Mammary epithelial cell (primary cell): ENCODE measurements at places on chromosomes 7 and 10. TPM values are rescaled to one million over a fixed set of nuclear protein-coding genes. Genes with fewer than 3 reads are reported as not detected.

- peak; percentile 91 for DNase-seq
These were observed 16.1 kb downstream of the GNAI1 start for GRCh38 chr7:80150611-80151273.

DNA sequence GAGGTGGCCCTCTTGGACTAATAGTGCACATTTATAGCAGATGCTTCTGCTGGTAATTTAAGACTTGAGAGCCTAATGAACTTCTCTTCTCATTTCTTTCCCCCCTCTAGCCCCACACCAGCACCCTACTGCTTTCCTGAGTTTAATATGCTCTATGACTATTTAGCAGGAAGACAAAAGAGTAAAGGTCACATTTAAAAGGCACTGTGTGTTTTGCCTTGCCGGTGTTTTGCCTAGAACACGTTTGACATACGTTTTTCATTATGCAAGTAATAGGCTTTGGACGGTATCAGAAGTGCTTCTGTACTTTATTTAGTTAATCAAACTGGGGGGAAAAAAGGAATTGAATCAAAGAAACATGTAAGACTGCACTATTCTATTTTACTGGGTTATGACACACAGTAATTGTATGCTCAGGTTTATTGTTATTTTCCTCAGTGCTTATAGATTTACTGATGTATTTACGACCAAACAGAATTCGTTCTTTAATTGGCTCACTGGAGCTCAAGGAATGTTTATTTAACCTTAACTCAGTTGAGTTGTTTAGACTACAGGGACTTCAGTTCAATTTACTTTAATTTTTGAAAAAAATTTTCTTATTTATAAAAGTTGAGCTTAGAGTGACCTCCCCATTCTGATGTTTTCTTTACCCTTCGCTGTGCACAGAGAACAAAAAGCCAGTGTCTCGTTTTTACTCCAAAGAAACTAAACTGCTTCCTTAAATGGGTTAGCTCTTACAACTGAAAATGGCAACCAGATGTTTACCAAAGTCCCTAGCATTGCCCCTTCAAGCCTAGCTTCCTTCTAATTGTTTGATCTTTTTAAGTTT lies 35.4 kb downstream of the CPED1 start:
- no peak for DNase-seq

GRCh38 chr7:99397297-99397983 lies 11.0 kb downstream of the PDAP1 start:
- no peak for DNase-seq

HDAC9 gene
- 5.9 TPM for polyA plus RNA-seq

DNA sequence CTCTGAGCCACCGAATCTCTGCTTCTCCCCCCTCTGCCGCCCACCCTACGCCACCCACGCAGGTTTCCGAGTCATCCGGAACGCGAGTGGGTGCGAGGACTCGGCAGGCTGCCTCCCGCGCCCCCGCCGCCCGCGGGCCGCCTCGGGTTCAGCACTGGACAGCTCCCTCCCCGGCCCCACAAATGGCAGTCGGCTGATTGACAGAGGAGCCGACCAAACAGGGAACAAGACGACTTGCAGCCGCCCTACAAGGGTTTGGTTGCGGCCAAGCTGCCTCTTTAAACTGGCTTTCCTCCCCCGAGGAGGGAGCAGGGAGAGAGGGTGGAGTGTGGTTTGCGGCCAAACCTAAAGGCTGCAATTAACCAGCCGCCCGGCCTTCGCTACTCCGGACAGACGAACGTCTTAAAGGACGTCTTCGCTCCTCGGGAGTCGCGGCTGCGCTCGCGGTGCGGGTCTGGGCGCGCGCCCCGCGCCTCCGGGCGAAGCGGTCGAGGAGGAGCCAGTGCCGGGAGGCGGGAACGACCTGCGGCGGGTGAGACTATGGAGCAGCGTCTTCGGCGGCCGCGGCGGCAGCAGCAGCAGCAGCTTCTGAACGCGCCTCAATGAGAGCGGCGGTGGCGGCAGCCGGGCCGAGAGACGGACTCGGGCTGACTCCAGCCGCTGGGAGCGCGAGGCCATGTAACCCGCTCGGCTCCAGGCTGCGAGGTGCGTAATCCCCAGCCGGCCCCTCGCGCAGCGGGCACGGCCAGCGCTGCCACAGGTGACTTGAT lies at the start of gene GPR158:
Gene GPR158, plus strand, starts transcription at position 541 of the 770 bp plus-strand sequence. CDS start 420 bp downstream, outside the sequence.
- DNase-seq = peak; percentile 91

DNA sequence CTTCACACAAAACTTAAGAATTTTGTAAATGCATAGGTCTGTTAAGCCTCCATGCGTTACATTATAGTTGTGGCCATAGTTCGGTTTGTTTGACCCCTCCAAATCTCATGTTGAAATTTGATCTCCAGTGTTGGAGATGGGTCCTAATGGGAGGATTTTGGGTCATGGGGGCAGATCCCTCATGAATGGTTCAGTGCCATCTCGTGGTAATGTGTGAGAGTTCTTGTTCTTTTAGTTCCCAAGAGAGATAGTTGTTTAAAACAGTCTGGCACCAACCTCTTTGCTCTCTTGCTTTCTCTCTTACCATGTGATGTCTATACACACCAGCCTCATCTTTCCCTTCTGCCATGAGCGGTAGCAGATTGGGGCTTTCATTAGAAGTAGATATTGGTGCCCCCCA lies 264.3 kb downstream of the TCF7L2 start:
- no peak for DNase-seq

GRCh38 chr7:16007911-16008310 lies 321.4 kb upstream of the MEOX2 start:
- no peak for DNase-seq

- no peak for DNase-seq
These were observed 15.9 kb upstream of the C10orf120 start for GRCh38 chr10:122715576-122715975.

GRCh38 chr10:110475722-110476515 lies 21.8 kb upstream of the DUSP5 start:
- no peak for DNase-seq

- DNase-seq = peak; percentile 18
These were observed 141.7 kb upstream of the CCDC6 start for GRCh38 chr10:60048091-60048501.

NAT16 gene
- polyA plus RNA-seq = not detected

DNA sequence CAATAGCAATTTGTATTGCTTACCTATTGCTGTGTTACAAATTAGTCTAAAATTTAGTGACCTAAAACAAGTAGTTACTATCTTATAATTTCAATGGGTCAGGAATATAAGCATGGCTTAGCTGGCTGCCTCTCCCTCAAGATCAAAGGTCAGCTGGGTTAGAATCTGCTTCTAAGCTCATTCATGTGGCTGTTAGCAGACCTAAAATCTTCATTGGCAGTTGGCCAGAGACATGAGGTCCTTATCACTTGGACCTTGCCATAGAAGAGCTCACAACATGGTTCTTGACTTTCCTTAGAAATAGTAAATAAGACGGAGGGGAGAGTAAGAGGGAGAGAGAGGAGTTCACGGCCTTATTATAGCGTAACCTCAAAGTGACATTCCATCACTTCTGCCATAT lies 468.0 kb downstream of the HTR7 start:
- no peak for DNase-seq

DNA sequence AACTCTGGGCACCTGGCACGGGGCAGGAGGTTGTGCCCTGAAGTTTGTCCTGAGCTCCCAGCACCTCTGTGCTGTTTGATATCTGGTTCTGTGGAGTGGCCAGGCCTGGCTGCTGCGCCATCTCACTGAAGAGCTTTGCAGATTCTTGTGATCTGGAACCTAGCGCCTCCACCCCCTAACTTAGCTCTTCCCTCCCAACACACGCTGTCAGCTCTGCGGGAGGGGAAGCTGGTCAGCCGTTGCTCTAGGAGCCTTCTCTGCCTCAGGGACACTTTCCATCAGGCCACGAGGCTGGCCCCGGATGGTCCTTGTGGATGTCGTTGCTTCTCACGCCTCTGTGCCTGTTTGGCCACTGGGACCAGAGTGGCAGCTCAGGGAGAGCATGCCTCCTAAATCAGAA lies 213.2 kb downstream of the CCDC3 start:
- DNase-seq = no peak

FGFR2 gene
- polyA plus RNA-seq = 21.9 TPM

FGFBP3 gene
- 0.11 TPM for polyA plus RNA-seq

ASB10 gene
- polyA plus RNA-seq = not detected

- no peak for DNase-seq
These were observed 57.7 kb downstream of the CREB3L2 start for GRCh38 chr7:137944168-137944567.

ASZ1 gene
- polyA plus RNA-seq = not detected

DNA sequence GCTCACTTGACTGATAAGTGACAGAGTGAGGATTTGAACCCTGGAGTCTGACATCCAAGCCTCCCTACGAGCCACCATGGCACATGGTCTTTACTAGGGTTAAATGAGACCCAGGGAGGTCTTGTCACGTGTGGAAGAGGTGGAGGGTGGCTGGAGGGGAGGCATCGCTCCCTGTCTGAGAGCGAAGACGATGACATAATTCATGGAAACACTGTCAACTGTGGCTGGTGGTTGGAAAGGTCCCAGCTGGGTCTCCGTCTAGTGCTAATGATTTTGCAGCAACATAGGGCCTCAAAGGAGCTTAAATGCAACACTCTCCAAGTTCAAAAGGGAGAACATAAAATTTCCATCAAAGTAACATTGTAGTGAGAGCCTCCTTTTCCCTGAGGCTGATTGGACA lies 99.9 kb upstream of the BAIAP2L1 start:
- DNase-seq = no peak

DNA sequence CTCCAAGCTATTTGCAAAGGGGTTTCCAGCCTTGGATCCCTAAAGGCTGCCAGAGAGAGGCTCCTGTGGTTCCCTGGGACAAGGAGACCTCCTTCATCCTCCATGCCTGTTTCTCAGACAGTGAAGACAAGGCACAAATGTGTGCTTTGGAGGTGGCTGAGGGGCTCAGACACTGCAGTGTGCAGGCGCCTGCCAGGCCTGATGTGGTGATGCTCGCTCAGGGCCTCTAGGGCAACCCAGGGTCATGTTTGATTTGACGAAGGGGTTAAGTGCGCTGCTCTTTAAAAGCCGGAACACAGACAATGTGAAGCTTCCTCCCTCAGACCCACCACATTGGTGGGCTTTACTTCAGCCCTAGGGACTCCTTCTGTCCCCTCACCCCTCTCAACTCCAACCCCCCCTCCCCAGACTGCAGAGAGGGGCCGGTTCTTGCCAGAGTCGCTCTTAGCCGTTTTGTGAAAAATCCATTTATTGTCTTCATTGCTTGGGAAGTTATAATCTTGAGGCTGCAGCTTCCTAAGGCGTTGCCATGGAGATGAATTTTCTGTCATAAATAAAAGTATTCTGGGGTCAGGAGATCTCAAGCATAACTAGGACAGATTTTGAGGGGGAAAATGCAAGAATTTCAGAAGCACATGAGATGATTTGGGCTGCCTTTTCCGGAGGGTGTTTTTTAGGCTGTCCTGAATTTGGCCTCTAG lies 35.8 kb downstream of the PDGFA start:
- DNase-seq = no peak

NPM3 gene
- 132 TPM for polyA plus RNA-seq

UPK3B gene
- polyA plus RNA-seq = 0.02 TPM

- no peak for DNase-seq
These were observed at the start of gene PRKCQ for GRCh38 chr10:6579904-6580278. PRKCQ (minus strand) TSS chr10:6580276; CDS start chr10:6515135, 65,141 bp downstream.

DNA sequence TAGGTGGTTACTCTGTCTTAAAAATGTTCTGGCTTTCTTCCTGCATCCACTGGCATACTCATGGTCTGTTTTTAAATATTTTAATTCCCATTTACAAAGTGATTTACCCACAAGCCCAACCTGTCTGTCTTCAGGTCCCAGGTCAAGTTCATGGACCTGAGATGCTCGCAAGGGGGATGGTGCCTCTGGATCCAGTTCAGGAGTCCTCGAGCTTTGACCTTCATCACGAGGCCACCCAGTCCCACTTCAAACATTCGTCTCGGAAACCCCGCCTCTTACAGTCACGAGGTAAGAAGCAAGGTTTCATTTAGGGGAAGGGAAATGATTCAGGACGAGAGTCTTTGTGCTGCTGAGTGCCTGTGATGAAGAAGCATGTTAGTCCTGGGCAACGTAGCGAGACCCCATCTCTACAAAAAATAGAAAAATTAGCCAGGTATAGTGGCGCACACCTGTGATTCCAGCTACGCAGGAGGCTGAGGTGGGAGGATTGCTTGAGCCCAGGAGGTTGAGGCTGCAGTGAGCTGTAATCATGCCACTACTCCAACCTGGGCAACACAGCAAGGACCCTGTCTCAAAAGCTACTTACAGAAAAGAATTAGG lies 8.7 kb downstream of the ZKSCAN1 start:
- no peak for DNase-seq

DNA sequence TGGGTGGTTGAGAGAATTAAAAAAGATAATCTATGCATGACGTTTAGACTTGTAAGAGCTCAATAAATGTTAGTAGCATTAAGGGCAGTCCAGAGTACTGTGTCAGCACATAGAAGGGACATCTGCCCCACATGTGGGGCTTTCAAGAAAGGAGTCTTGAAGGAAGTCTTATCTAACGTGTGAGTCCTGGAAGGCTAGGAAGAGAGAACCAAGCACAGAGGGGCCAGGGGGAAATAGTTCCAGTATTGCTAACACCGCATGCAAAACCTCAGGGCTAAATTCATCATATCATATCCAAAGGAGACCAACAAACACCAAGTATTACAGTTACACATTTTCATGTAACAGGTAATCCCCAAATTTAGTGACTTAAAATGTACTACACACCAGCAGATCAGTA lies 122.7 kb downstream of the AOAH start:
- no peak for DNase-seq

ADARB2 gene
- polyA plus RNA-seq = not detected

GRCh38 chr7:112510001-112510742 lies 29.4 kb downstream of the LSMEM1 start:
- peak; percentile 79 for DNase-seq

STAG3 gene
- polyA plus RNA-seq = 0.34 TPM

DNA sequence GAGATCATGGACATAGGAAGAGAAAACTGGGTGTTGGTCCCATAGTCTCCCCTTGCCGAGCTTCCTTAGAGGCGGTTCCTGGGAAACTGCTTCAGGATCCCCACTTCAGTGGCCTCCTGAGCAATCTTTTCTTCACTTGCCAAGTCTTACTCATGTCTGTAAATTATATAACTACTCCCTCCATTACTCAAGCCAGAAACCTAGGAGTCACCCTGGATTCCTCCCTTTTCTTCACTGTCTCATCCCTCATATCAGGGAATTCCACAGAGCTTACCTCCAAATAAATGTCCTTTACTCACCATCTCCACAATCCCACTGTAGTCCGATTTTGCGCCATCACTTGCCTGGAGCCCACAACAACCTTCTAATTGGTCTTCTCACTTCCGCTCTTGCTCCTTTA lies 29.1 kb upstream of the TRUB1 start:
- no peak for DNase-seq

- DNase-seq = no peak
These were observed 340.0 kb upstream of the MEOX2 start for GRCh38 chr7:16026253-16027020.

GRCh38 chr10:48442809-48443177 lies 136.3 kb downstream of the MAPK8 start:
- DNase-seq = no peak

- DNase-seq = peak; percentile 29
These were observed 92.0 kb downstream of the LSMEM1 start for GRCh38 chr7:112572669-112573301.

DNA sequence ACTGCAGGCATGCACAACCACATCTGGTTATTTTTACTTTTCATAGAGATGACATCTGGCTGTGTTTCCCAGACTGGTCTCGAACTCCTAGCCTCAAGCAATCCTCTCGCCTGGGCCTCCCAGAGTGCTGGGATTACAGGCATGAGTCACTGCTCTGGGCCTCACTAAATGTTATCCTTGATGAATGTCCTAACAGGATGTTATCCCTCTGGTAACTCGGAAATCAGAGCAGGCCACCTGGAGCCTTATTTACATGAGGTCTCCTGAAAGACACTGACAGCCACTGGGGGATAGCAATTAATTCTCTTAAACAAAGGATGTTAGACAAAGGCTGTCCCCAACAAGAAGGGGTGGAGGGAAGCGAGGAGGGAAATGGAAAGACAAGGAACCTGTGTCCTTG lies 4.5 kb upstream of the ZNF438 start:
- no peak for DNase-seq

PLCE1 gene
- 0.01 TPM for polyA plus RNA-seq
